ENCODE measurements at places on chromosomes 16 and 17.
A peak's percentile ranks its signal among the peaks of the same experiment; 100 is the strongest.

- DNase-seq, result peak; percentile 89
Measured at GRCh38 chr17:42266918-42267766, 9.0 kb downstream of the STAT5B start.

DNA sequence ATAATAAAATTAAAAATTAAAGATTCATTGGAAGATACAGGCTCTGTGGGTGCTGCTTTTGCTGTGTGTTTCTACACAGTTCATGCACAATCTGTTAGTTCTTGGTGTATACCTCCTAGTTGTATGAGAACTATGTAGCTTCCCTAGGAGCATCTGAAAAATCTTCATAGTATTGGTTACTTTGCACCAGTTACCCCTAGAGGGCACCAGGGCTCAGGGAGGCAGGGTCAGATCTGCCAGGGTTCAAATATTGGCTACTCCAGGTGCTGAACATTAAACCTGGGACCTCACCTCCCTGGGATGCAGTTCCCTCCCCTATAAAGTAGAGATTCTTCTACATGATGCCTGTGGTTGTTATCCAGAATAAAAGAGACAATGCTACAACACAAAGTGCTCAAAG lies 583.0 kb upstream of the CDH11 start:
- no peak for DNase-seq

- peak; percentile 84 for DNase-seq
Measured at GRCh38 chr17:46192439-46193150, 634 bp downstream of the KANSL1 start.

- peak; percentile 75 for DNase-seq
Measured at GRCh38 chr17:61431594-61432311, 20.5 kb upstream of the TBX4 start.

DNA sequence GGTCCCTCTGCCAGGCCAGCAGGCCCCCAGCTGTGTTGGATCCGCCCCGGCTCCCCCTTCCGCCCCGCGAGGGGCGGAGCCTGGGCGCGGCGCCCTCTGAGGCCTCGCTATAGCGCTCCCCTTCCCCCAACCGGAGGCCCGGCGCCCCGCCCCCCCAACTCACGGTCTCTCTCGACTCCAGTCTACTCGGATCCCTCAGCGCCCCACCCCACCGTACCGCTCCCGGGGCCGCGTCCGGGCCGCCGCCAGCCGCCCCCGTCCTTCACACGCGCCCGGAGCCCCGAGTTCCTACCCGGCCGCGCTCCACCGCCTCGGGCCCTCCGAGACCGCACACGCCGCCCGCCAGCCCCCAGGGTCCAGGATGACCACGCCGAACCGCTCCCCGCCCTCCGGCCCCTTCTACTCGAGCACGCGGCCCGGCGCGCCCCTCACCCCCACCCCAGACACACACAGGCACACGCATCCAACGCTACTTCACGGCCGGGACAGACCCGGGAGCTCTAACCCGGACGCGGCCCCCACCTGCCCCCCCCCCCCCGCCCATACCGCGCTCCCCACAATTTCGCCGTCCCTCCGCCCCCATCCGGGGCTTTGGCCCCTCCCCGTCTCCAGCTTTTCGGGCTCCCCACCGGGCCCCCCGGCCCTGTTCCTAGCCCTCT lies 1.4 kb downstream of the PHF23 start:
- peak; percentile 76 for DNase-seq

DNA sequence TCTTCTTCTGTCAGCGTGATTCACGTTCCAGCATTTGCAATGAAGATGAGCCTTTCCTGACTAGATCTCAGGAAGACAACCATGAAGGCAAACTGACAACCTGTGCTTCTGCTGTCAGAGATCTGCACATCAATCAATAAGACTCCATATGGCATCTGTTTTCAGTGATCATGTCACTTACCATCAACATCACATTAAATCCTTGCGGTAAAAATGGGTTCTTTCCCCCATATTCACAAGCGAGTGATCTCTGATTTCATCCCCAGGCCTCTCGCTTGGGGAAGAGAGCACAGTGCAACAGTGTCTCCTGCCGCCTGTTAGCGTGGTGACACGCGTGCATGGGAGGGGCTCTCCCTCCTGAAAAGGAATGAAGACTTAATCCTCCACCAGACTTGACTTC lies 11.1 kb downstream of the NACA2 start:
- DNase-seq, result peak; percentile 72

GRCh38 chr17:6325051-6325450 lies 109.9 kb downstream of the AIPL1 start:
- no peak for DNase-seq

GRCh38 chr16:66083171-66083570 lies 283.3 kb upstream of the CDH5 start:
- DNase-seq, result no peak

DNA sequence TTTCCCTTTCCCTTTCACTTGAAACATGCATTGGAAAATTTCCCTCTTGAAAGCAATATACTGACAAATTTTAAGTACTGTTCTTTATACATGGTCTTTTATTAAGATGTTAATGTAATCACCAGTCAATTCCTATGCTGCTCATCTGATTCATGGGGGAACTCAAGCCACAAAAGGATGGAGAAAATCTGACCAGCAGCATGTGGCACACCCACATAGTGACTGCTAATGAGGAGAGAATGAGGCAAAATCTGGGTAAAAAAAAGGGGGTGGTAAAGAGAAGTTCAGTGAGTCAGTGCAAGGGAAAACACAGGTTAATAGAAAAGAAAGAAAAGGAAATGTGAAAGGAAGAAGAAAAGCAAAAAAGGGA lies 11.3 kb downstream of the RFFL start:
- DNase-seq, result peak; percentile 46

Data from EL (cell line).